Colonic mucosa (tissue), 4 donors: ENCODE measurements at places on chromosomes 5 and 9. TPM values are rescaled to one million over a fixed set of nuclear protein-coding genes. Genes with fewer than 3 reads are reported as not detected.

PCDH12 gene
- 1.1 TPM for total RNA-seq

ENTPD8 gene
- 48.3 TPM for total RNA-seq

ARHGEF37 gene
- 11.9 TPM for total RNA-seq

DNA sequence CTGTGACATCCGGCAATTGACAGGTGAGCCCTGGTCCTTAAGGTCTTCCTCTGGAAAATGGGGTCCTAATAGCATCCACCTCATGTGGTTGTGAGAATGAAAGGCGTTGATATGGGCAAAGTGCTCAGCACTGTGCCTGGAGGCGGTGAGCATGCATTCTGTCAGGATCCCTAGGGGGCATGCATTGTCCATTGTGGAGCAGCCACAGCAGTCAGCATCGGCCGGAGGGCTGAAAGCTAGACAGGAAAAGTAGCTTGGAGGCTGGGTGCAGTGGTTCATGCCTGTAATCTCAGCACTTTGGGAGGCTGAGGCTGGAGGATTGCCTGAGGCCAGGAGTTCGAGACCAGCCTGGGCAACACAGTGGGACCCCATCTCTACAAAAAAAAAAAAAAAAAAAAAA is 122.2 kb downstream of the LHX2 start:
- DNase-seq = peak; percentile 64
- no peaks in the 10 kb centered on the region for H3K36me3 ChIP-seq
- no peaks in the 10 kb centered on the region for H3K4me1 ChIP-seq
- no peak overlapping the region for H3K27ac ChIP-seq

SPINK1 gene
- 623 TPM for total RNA-seq

DNA sequence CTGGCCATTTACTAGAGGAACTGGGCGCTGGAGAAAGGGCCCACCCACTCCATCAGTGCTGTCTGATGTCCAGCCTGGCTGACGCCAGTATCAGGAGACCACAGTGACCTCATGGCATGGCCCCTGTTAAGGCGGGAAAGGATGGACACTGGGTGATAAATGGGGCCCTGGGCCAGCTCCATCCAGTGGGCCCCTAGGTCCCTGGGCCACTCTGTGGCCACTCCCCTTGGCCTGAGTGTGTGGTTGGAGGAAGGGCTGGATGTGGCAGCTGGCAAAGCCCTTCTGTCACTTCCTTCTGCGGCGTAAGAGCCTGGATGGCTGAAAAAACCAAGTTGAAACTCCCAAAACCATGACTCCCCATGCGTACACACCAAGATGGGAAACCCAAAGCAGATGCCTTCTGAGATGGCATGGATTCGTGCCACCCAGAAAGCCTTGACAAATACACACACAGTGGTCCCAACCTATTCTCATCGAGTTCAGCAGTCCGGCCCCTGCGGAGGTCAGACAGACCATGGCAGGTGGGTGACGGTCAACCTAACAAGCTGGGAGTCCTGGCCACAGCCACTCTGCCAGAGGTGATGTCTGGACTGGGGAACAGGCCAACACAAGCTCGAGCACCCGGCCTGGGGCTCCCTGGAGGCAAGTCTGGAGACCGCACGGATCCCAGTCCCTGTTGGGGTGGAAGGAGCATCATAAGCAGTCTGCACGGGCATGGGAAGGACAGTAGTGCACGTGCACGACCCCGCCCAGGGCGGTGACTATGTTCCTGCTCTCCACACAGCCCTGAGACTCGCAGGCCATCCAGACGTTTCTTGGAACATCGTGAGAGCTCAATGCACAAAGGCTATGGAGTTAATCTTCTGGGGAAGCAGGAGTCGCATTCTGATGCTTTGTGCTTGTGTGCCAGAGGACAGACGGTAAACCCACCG is 45.2 kb upstream of the NOTCH1 start:
- H3K4me3 ChIP-seq = no peak overlapping the region
- H3K4me1 ChIP-seq = peaks cover 15% of the 10 kb centered on the region
- H3K27me3 ChIP-seq = no peaks in the 10 kb centered on the region
- no peak for DNase-seq

GRCh38 chr5:66066826-66067225 is 77.3 kb upstream of the SREK1 start:
- H3K27me3 ChIP-seq = no peaks in the 10 kb centered on the region
- no peaks in the 10 kb centered on the region for H3K4me1 ChIP-seq
- H3K27ac ChIP-seq = no peak overlapping the region

GRCh38 chr5:102691434-102691833 is 63.7 kb upstream of the PAM start:
- no peak overlapping the region for H3K27ac ChIP-seq
- no peaks in the 10 kb centered on the region for H3K4me1 ChIP-seq
- no peak overlapping the region for H3K4me3 ChIP-seq
- no peaks in the 10 kb centered on the region for H3K27me3 ChIP-seq
- no peak for DNase-seq
- H3K36me3 ChIP-seq = no peaks in the 10 kb centered on the region

CCNI2 gene
- 7.1 TPM for total RNA-seq

DNA sequence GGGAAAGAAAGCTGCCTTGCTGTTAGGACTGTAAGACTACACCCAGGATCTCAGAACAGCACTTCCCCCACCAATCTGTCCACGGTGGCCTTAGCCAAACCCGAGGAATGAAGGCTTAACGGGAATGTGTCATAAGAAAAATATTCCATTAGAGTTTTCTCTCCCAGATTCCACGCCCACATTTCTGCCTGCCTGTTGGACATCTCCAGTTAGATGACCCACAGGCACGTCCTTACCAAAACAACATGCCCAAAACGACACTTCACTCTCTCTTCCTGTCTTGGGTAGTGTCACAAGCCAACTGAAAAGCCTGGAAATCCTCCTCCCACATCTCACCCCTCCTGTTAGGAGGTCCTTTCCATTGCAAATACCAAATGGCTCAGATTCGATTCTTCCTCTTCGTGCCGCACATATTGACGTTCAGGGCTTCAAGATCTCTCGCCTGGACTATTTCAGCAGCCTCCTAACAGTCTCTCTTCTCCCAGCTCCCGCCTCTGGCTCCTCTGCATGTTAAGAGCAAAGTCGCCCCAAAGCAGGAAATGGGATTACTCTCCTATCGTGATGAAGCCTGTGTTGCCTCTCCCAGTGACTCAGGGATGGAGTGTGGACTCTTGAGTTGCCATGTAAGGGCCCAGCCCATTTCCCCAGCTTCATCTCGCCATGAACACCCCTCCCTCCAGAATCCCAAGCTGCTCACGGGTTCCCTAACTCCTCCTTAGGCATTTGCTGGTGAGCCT is 159.3 kb downstream of the NR3C1 start:
- H3K36me3 ChIP-seq = no peaks in the 10 kb centered on the region
- H3K27ac ChIP-seq = peak overlapping the region; percentile 70
- peak; percentile 37 for DNase-seq
- no peaks in the 10 kb centered on the region for H3K4me1 ChIP-seq

CAVIN4 gene
- not detected for total RNA-seq

DNA sequence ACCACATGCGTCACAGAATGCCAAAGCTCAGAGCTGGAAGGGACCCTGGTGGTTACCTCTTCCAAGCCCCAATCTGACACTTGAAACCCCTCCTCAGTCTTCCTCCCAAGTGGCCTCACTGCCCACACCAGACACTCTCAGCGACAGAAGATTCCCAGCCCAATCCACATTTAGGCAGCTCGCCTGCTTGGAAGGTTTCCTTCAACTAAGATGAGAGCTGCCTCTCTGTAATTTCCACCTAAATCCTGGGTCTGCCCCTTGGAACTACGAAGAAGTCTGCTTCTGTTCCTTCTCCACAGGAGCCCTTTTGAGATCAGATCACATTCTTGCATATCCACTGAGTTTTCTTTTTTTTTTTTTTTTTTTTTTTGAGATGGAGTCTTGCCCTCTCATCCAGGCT is 83.7 kb downstream of the PAX5 start:
- H3K36me3 ChIP-seq = no peaks in the 10 kb centered on the region
- no peak for DNase-seq
- no peaks in the 10 kb centered on the region for H3K4me1 ChIP-seq
- H3K27ac ChIP-seq = no peak overlapping the region

- no peak overlapping the region for H3K4me3 ChIP-seq
- DNase-seq = peak; percentile 49
- H3K27me3 ChIP-seq = no peaks in the 10 kb centered on the region
- H3K36me3 ChIP-seq = no peaks in the 10 kb centered on the region
Observed at GRCh38 chr5:175718401-175719108, 60.7 kb downstream of the HRH2 start.

GRCh38 chr9:134995792-134996120 is 78.0 kb upstream of the FCN1 start:
- H3K36me3 ChIP-seq = no peaks in the 10 kb centered on the region
- H3K4me1 ChIP-seq = no peaks in the 10 kb centered on the region
- no peak overlapping the region for H3K4me3 ChIP-seq
- DNase-seq = no peak
- no peaks in the 10 kb centered on the region for H3K27me3 ChIP-seq
